CD4-positive, alpha-beta T cell (primary cell): ENCODE measurements at places on chromosomes 3 and 15.

GRCh38 chr15:42077689-42078088 lies 16.7 kb downstream of the PLA2G4D start:
- DNase-seq, result no peak

DNA sequence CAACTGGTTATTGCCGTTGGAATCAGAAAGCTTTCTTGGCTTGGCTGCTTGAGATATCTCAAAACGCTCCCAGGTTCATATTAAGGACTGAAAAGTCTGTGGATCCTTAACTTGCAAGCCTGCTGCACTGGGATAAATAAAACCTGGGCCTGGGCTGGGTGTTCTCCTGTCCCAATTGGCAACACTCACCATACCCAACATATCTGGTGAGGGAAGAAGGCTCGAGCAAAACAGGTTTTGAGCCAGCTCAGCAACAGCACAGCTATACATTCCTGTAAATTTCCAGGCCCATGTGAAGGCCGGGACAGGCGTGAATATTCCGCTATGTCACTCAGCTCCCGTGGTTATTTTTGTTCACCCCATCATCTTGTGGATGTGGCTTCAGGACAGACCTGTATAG lies 169.0 kb upstream of the BCL6 start:
- DNase-seq, result no peak

- DNase-seq, result no peak
Observed at GRCh38 chr3:124764746-124765145, 34.5 kb downstream of the UMPS start.

DNA sequence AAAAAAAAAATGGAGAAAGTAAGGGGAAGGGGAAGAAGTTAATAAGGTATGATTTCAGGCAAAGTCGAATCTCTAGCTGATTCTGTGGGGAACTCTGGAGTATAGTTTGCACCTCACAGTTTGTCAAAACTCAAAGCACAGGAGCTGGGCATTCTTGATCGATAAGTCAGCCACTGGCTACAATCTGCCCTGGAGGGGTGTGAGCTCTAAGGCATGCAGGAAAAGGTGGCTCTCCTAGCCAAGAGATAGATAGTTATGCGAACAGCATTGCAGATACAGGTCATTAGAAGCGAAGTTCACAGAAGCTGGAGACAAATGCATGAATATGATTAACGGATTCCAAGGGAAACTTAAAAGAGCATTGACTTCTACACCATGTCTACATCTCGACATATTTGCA lies 952.6 kb downstream of the AGBL1 start:
- no peak for DNase-seq

DNA sequence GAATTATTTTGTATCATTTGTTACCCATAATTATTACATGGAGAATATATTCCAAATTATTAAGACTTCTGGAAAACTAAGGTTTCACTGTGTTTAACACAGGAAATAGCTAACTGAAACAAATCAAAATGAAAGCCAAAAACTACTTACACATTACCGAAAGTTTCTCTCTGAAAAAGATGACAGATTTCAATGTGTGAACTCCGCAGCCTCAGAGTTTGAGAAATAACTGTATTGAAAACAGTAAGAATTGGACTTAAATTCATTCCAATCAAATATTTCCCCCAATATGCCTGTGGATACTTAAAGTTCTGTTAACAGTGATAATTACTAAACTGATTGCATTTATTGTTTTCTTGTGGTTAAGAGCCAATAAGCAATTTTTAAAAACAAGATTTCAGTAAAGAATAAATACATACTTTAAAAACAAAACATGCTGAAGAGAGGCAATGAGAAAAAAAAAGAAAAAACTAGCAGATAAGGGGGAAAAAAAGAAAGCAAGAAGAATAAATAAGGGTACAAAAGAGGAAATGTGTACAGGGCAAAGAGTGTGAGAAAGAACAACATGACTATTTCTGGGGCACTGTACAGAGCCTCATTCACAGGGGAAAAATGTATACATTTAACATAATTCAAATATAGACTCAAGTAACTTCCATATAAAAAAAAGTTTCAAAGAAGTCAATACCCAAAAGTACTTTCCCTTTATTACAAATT lies 30.7 kb downstream of the DENND4A start:
- DNase-seq, result no peak

DNA sequence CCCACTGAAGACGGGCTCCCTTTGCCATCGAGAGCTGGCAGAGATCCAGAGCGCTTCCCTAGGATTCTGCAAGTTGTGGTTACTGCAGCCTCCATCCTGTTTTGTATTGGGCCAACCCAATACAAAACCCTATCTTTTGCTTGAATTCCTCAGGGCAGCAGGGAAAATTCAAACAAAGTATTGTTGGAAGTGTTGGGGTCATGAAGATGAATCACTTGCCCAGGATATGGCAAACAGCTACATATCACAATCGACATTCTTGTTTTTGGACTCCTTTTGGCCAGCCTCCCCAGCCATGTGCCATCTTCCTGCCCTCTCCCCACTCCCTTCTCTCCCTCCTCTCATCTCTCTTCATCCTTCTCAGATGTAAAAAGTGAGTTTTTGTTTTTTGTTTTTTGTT lies 100.0 kb upstream of the TRIM42 start:
- no peak for DNase-seq

DNA sequence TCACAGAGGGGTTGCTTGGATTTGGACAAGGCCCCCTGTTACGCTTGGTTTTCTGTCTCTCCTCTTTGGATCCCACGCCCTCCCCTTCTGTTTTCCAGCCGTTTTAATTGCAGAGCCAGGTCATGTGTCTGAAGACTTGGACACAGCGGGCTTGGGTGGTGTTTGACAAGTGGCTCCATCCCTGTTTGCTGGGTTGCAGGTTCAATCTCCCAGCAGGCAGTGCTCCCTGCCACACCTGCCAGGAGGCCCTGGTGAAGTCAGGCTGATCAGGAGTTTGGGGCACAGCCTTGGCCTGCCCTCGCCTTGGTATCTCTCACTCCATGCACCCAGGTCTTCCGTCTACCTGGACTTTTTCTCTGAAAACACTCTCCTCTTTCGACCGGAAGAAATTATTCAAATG lies 59.0 kb downstream of the PLXNA1 start:
- DNase-seq, result no peak

DNA sequence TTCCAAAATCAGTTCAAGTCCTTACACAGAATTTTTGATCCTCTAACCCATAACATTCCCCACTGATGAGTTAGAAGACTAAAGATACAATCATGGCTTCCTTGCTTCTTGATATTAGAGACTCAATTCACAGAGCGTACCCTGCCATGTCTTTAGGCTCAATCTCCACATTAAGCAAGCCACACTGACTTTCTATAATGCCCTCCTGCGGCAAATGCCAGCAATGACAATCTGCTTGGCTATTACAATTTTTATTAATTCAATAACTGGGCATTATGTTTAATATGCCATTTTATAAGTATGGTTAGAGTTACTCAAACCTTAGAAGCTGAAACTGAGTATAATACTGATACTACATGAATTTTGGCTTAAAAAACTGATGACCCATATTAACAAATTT lies 479.7 kb upstream of the NR2F2 start:
- no peak for DNase-seq

GRCh38 chr3:64509206-64509605 lies 178.6 kb downstream of the ADAMTS9 start:
- no peak for DNase-seq

DNA sequence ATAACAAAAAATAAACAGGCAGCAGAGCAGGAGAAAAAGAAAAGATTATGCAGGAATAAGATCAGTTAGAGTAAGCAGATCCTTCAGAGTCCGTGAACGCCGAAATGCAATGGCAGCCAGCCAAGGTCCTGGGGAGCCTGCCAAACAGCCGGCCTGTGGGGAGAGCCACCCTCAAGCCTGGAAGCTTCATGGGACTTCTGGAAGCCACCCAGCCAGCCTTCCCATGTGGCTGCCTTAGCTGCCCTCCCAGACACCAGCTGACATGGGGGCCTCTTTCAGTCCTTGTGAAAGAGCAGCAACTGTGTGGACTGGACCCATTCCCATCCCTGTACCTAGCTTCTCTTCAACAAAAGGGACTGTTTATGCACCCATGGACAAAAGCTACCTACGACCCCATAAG lies 64.9 kb upstream of the RAD18 start:
- no peak for DNase-seq

DNA sequence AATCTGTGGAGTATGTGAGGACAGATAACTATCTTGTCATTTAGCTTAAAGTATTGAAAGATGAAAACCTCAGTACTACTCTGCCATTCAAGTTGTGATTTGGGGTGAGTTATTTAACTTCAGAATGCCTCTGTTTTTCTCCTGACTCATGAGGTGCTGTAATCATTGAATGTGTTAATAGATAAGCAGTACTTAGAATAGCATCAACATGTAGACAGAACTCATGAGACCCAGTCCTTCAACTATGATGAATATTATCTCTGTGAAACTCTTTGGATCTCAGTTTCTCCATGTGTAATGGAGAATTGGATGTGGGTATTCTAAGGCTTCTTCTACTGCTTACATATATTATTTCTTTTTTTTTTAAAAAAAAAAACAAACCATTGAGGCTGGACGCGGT lies 431.4 kb downstream of the GRM7 start:
- DNase-seq, result no peak

GRCh38 chr3:156802821-156803606 lies 23.1 kb upstream of the LEKR1 start:
- no peak for DNase-seq

GRCh38 chr15:67311731-67312130 lies 57.1 kb downstream of the IQCH start:
- no peak for DNase-seq

DNA sequence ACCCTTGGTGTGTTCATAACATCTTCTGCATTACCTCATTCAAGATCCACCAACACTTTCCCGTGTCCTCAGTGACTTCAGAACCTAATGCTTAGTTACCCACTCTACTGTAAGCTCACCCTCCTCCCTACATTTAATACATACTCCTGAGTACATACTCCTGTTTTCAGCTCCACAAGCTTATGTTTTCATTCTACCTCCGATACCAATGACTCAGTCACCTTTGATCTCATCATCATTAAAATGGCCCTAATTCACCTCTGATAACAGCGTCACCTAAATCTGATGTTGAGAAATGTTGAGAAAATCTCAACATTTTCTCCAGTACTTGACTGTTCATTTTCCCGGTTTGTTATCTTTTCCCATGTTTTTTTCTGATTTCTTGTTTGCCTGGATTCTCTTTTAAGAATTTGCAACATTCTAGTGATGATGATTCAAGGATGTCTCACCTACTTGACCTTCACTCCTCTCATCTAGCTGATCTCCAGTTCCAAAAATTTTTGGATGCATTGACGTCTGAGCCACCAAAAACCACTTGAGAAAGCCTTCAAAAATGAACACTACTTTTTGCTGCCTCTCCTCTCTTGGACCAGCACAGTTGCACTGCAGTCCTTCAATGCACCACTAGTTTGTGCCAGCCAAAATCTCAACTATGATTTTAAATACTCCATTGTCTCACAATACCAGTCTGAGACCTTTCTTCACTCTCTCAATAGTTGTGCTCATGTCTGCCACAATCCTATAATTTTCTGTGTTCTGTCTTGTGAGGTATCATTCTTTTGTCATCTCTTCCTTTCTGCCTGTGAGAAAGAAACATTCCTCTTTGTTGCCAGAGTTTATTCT lies 220.7 kb upstream of the SEMA6D start:
- no peak for DNase-seq

DNA sequence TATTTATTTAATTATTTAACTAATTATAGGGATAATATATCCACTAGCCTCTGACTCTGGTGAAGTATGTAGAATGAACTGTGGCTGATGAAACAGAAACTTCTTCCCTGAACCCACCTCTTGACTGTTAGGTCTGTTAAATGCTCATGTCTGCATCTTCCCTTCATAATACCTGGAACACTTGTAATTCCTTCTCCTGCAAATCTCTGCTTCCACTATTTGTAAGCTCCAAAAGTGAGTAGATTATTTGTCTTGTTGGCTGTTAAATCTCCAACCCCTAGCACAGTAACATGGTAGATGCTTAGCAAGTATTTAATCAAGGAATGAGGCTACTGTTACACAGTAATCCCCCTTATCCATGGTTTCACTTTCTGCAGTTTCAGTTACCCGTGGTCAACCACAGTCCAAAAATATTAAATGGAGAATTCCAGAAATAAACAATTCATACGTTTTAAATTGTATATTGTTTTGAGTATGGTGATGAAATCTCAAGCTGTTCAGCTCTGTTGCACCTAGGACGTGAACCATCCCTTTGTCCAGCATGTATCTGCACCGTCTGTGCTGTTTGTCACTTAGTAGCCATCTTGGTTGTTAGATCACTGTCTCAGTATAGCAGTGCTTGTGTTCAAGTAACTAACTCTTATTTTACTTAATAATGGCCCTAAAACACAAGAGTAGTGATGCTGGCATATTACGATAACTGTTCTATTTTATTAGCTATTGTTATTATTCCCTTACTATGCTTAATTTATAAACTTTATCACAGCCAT lies 5.7 kb downstream of the TTBK2 start:
- no peak for DNase-seq

DNA sequence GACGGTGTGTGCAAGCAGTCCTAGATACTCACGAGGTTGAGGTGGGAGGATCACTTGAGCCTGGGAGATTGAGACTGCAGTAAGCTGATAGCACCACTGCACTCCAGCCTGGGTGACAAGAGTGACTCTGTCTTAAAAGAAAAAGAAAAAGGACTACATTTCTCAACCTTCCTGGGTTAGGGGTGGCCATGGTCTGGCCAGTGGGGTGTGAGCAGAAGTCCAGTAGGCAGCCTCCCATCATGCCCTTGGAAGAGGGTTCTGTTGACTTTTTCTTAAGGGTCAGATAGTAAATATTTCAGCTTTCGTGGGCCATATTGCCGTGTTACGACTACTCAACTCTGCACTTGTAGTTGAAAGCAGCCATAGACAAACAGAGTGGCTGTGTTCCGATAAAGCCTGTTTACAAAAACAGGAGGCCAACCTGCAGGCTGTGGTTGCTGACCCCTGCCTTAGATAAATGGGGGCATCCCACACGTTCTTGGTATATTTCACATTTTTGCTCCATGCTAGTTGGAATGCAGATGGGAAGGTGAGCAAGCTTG lies 31.0 kb upstream of the PDE8A start:
- DNase-seq, result no peak

GRCh38 chr3:156606729-156607128 lies 51.8 kb upstream of the SSR3 start:
- no peak for DNase-seq

GRCh38 chr15:60696523-60696859 lies 217.5 kb upstream of the ICE2 start:
- no peak for DNase-seq

DNA sequence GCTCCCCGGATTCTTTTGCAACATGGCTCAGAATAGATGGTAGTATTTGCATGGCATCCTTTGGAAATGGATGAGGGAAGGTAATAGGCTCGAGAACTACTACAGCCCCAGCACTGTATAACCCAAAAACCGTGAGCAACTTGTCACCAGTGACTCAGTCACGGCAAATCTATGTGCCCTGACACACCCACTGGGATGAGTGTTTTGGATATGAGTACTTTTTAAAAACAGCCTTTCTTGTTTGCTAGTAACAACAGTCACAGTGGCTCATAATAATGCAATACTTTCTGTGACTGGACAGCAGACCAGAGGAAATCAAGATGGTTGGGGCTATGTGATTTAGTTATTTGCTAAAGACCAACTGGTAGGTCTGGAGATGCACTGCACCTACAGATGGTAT lies 299.6 kb downstream of the ULK4 start:
- no peak for DNase-seq

- no peak for DNase-seq
Observed at GRCh38 chr3:37337481-37337880, 163.1 kb upstream of the LRRFIP2 start.
